ENCODE measurements at places on chromosomes 4 and X.
A peak's percentile ranks its signal among the peaks of the same experiment; 100 is the strongest.

DNA sequence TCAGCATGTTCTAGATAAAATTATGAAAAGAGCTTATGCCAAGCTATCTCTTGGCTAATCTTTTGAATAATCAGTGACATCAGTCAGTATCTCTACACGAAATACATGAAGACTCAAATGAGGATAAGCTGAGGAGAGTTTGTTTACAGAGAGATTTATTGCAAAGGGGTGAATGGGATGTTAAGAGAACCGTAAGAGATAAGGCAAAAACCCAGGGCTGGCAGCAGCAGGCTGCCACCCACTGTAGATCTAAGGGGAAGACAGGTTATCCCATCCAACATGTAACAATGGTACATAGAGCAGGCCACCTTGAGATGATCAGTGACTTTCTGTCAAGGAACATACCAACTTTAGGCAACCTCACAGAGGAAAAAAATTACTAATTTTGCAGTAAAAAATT, 432.1 kb upstream of the NR3C2 start:
- no peak for DNase-seq

GRCh38 chrX:35841872-35842271, 43.7 kb downstream of the MAGEB16 start:
- no peak for DNase-seq

DNA sequence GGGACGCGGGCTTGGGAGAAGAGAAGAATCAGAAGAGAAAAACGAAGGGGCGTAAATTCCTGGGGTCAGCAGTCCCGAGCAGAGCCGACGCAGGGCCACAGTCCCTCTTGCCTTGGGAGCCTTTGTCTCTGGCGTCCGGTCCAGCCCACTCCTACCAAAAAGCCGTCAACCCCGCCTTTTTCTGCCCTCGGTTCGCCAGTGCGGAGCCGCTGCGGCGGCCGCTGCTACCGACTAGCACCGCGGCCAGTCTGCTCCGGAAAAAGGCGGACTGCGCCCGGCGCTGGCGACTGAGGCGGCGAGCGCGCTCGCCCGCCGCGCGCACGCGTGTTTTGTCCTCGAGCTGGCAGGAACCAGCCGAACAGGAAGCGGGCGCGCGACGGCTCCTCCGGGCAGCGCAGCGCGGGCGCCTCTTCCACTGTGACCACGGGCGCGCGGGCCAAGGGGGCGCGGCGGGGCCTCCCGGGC, 502 bp downstream of the HNRNPDL start:
- no peak for DNase-seq

- no peak for DNase-seq
Measured at GRCh38 chrX:31435592-31435991, 363.8 kb upstream of the FTHL17 start.

DNA sequence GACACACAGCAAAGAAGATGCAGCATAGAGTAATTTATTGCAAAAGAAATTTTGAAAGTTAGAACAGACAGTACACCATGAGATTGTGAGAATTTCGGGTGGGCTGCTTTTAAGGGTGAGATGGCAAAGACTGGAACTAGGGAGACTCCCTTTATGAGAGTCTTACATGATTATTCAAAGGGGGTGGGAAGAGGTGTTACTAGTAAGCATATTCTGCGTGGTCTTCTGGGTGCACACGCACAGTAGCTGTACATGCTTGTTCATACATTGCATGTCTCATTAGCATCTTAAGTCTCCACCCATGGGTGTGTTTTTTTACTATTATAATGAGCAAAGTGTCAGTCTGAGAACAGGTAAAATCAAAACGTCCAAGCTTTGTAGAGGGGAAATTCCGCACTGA, 49.4 kb upstream of the USP38 start:
- DNase-seq, result no peak

- DNase-seq, result no peak
Measured at GRCh38 chr4:181679754-181680153, 563.4 kb upstream of the TENM3 start.

DNA sequence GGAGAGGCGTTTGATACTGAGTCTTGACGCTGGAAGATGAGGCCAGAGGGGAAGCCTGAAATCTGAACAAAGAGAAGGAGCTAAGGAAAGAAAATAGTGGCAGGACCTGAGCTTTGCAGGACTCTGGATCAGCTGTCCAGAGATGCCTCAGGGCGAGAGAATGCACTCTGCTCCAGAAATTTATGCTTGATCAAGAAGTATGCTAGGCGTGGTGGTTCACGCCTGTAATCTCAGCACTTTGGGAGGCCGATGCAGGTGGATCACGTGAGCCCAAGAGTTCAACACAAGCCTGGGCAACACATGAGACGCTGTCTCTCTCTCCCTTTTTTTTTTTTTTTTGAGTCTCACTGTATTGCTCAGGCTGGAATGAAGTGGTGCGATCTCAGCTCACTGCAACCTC, 1.9 kb downstream of the TRIM75 start:
- DNase-seq, result no peak

DNA sequence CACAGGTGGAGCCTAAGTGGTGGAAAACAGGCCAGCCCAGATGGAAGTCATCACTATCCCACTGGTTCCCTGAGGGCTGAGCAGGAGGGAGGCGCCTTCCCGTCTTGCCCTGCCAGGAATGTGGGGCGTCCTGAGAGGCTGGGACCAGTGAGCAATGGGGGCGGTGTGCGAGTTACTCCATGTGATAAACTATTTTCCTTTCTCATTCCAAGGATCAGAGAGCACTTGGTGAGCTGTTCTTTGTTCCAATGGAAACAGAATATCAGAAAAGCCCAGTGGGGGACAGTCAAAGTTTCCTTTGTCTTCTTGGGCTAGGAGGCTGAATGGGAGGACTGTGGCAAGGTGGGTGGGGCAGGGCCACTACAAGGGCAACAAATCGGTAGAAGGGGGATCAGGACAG, 86.2 kb downstream of the NHSL2 start:
- DNase-seq, result peak; percentile 14

DNA sequence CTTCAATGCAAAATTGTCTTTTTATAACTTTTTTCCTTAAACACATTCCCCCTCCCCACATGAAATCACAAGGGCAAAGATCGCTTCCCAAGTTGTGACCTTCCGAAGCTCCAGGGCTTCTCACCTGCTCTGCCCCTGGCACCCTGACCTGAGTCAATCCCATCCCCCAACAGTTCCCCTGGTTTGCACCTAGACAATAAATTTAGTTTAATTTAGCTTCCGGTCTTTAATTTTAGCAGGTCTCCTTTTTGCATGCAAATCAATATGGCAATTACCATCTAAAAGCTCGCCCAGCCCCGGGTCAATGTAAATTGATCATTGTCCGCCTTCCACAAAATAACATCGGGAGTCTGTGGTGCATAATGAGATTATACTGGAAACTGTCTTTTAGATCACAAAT, 6.8 kb downstream of the BCOR start:
- no peak for DNase-seq

DNA sequence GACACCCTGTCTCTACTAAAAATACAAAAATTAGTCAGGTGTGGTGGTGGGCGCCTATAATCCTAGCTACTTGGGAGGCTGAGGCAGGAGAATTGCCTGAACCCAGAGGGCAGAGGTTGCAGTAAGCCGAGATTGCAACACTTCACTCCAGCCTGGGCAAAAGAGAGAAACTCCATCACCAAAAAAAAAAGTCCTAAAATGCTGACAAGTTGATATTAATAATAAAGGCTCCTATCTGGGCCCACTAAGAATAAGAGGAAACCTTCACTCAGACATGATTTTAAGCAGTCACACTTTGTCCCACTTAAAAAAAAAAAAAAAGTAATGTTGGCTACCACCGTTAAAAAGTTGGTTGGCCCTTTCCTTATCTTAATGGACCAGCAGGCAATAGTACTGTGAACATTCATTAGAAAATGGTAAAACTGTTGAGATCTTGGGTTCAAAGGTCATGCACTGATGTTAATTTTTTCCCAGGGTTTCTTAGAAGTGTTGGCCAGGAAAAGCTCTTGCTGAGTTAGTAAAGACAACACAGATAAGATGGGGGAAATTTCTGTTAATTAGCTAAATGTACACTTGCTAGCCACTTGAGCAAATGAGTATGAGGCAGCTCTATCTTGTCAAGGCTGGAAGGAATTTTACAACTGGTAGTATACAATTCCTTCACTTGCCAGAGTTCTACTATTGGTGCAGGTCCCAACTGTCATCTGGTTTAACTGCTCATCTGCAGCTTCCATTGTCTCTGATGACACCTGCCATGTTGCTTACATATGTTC, 43.6 kb upstream of the BMP2K start:
- no peak for DNase-seq

- no peak for DNase-seq
Measured at GRCh38 chr4:121144021-121144420, 20.1 kb downstream of the TNIP3 start.

DNA sequence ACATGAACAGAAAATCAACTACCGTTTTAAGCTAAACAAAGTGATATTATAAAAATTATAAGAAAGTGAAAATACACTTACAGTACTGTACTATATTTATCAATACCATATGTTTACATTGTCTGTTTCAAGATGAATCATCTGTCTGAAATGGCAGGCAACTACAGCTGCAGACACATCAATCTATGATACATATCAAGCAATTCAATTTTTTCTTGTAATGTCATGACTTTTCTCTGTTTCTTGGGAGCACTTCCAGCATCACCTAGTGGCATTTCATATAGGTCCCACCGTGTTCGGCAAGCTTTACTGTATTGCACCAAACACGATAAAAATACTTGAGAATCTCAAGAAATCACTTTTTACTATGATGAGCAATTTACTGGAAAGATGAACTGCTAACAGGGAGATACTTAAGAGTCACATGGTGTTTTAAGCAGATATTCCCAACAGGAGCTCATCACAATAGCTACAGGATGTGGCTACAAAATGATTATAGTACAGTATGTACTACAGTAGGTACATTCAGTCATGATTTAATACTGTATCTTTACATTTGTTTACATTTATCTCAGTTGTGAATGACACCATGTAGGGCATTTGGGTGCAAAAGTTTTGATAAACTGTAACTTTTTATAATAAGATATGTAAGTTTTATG, 207.4 kb downstream of the ADAM29 start:
- DNase-seq, result no peak

DNA sequence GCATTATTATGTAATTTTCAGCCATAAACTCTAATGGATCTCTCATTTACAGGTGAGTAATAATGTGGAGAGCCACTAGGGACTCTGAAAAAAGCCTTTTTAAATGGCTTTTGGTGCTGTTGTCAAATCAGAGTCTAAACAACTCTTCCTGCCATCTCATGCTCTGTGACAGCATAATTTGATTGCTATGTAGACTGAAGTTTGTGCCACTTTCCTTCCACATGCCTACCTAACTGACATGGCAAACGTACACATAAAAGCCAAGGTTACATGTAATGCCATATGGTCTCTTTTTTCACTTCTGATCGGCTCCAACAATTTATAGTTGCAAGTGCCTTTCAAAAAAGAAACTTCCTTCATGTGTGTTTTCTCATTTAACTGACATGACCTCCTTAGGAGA, 94.3 kb downstream of the SH2D1A start:
- DNase-seq, result no peak

- no peak for DNase-seq
Measured at GRCh38 chrX:19709117-19709811, 178.1 kb downstream of the SH3KBP1 start.

DNA sequence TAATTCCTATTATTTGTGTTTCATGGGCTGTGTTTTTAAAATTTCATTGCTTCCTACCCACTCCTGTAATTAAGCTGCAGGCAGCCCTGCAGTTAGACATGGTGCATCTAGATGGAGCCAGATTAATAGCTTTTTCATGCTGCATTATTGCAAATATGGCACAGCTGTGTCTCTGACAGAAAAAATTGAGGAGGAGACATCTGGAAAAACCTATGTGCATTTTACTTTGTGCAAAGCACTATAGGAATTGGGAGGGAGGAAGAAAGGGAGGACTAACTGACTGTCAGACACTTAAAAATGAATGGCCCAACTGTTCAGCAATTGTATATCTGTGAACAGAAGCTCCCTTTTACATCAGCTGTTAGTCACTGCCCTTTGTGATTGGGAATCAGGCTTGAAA, 8.1 kb upstream of the RPGR start:
- no peak for DNase-seq

- peak; percentile 3 for DNase-seq
Measured at GRCh38 chrX:74104356-74105015, 199.5 kb upstream of the ZCCHC13 start.
